ENCODE measurements at places on chromosomes 11 and 22.

DNA sequence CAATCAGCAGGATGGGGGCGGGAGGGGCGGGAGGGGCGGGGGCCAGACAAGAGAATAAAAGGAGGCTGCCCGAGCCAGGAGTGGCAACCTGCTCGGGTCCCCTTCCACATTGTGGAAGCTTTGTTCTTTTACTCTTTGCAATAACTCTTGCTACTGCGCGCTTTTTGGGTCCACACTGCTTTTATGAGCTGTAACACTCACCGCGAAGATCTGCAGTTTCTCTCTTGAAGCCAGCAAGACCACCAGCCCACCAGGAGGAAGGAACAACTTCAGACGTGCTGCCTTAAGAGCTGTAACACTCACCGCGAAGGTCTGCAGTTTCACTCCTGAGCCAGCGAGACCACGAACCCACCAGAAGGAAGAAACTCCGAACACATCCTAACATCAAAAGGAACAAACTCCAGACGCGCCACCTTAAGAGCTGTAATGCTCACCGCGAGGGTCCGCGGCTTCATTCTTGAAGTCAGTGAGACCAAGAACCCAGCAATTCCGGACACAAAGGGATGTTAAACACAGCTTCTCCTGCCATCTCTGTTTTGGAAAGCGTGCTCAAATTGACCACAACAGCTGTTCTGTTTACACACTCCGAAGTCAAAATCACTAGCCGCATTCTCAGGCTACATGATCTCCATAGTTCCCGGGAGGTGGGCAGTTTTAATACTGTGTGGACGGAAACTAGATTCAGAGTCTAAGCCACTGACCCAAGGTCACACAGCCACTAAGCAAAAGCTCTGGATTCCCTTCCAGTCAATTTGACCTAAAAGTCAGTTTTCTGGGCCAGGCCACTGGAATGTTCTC lies 11.9 kb downstream of the PLAAT2 start:
- no peak for DNase-seq

DNA sequence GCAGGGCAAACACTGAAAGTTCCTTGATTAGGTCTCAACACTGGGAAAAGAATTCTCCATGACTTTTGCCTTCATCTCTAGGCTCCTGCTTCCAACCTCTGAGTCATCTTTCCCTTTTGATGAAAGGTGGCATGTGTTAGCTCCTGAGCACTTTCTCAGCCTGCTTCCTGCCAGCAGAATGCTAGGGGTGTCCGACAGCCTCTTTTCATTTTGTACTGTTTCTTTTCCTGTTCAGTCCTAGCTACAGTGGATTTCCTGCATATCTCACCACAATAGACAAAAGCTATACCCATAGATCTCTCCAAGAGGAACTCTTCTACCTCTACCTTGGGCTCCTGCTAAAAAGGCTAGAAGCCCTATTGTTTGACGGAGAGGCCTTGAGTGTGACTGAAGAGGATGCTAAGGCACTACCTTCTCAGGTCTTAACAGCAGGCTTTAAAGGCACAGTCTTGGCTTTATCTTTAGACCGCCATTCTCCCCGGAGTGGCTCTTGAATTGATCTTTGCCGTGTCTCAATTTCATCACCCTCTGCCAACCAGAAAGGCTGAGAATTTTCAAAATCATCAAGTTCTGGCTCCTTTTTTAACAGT lies 145.5 kb downstream of the RBFOX2 start:
- DNase-seq, result no peak

DNA sequence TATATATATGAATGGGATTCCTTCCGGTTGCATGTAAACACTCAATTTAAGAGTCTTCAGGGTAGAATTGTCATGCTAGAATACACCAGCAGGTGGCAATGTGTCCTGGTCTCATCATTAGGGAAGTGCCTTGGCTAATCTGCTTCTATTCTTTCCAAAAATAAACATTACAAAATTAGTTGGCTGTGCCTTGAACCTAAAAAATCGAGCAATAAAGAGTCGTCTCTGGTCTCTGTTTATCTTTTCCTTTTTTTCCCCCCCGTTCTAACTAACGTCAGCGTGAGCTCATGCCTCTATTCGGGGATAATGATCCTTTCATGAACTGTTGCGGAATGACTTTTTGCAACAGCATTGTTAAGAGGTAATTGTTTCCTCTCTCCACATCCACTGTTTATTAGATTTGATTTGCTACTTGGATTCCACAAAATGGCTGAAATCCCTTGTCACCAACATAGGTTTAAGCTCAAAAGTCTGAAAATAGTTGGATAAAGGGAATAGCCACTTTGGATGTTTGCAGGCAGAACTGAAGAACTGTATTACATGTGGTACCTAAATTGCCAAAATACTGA lies 1.2 kb upstream of the ARHGEF12 start:
- peak; percentile 45 for DNase-seq

DNA sequence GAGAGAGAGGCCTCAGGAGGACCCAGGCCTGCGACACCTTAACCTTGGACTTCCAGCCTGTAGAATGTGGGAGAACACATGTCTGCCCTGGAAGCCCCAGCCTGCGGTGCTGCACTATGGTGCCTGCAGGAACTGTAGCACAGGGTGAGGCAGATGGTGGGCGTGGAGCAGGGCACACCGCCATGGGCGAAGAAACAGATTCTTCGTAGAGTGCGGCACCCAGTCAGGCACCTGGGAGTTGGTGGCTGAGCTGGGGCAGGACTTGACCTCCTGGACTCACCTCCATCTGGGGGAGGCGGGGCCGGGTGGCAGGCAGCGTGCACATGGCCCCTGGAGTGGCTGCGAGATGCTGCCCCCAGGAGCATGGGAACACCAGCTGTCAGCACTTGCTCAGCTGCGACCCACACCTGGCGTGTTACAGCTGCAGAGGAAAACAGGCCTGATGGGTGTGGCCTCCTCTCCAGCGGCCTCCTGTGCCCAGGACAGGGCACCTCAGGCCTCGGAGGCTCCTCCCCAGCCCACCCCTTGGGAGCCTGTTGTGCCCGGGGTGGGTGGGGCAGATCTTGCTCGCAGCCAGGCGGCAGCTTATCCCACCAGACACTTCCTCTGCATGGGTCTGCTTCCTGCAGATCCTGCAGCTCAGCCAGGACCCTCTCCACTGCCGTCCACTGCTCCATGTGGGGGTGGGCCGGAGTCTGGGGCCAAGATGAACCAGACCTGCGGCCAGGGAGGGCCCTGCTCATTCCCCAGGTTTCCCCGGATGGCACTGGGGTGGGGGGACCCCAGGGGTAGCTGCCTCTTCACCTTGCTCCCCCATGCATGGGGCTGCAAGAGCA lies 80.4 kb downstream of the MYEOV start:
- no peak for DNase-seq

DNA sequence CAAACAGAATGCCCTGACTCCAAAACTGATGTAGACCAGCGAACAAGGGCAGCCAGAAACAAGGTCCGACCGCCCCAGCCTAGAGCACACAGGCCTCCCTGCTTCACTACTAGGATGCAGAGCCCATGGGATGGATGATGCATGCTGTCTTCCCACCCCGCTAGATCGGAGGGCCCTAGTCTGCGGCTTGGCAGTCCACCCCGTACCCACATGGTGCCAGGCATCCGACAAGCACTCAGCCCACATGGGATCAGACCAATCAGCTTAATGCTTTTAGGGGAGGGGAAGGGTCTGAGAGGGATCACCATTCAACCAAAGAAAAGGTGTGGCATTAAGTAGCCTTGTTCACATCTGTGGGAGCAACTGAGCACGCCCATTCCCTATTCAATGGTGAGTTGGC lies 30.6 kb downstream of the PISD start:
- no peak for DNase-seq

DNA sequence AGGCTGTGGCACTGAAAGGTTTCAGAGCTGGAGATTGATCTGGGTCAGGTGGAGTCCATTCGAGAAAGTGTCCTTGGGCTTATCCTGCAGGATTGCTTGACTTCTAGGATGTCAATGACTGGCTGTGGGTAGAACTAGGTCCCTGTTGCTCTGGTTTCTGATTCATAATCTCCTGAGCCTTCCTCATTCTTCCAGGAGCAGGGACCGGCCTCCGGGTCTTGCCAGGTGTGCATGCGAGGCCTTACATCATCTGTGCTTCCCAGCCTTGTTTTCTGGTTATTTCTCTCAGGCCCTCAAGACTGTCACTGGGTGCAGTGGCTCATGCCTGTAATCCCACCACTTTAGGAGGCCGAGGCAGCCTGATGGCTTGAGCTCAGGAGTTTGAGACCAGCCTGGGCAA lies 33.3 kb upstream of the SORL1-AS1 start:
- no peak for DNase-seq

GRCh38 chr11:6650980-6651379 lies 4.6 kb downstream of the DCHS1 start:
- DNase-seq, result no peak

- DNase-seq, result no peak
These were observed 21.2 kb upstream of the MAP6 start for GRCh38 chr11:75689863-75690609.

DNA sequence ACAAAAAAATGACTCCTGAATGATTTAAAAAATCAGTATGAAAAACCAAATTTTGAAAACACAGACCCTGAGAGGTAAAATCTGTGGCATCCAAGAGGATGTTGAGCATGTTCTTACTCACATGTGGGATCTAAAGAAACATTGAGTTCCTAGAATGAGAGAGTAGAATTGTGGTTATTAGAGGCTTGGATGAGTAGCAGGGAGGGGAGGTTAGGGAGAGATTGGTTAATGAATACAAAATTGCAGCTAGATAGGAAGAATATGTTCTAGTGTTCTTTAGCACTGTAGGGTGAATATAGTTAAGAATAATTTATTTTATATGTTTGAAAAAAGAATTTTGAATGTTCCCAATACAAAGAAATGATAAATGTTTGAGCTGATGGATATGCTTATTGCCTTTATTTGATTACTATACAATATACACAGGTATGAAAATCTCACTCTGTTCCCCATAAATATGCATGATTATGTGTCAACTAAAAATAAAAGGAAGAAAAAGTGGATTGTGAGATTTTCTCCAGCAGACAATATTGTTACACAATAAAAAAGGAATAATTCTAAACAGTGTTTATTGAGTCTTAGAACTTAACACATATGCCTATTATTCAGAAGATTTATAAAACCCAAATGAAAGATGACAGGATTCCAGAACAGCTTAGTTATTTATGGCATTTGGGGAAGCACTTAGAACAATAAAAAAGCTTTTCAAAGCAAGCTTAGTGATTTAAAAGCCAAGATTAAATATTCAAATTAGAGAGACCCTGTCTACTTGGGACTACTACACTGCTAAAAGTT lies 28.7 kb downstream of the MS4A2 start:
- no peak for DNase-seq

- DNase-seq, result no peak
These were observed 500.4 kb downstream of the MIAT start for GRCh38 chr22:27157666-27158370.

DNA sequence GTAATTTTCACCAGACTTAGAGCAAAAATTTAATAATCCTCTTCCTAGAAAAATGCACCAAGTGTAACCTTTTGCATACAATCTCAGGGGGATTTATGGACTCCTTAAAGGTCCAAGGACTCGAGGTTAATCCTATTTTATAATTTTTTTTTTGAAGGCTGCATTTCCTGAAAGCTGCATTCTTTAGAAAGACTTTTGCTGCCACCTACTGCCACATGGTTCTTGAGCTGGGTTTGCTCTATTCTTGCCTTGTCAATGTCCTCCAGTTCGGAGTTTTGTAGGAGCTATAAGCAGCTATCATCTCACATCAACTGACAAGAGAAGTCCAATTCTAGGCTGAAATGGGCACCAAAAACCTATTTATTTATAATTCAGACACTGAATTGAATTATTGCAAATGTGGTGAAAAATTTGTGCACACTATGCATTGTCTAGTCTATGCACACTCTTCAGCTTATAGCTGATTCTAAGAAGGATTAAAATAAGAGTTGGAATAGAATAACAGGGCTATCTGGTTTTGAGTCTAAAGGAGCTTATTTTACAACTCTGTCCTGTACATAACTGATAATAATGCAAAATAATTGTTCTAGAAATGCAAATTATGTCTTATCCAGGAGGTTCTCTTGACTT lies 31.3 kb downstream of the TRAF6 start:
- DNase-seq, result peak; percentile 2

Data from NCI-H1436 treated with DMSO at 0.1 percent for 48 hours (cell line).